Stimulated activated CD8-positive, alpha-beta memory T cell treated with anti-CD3 and anti-CD28 coated beads, Interleukin-15, amount 100 ng/mL, for 48 hours (primary cell): ENCODE measurements at places on chromosomes 7 and 10.

GRCh38 chr10:11551916-11552602 is 59.4 kb downstream of the USP6NL start:
- DNase-seq: no peak

DNA sequence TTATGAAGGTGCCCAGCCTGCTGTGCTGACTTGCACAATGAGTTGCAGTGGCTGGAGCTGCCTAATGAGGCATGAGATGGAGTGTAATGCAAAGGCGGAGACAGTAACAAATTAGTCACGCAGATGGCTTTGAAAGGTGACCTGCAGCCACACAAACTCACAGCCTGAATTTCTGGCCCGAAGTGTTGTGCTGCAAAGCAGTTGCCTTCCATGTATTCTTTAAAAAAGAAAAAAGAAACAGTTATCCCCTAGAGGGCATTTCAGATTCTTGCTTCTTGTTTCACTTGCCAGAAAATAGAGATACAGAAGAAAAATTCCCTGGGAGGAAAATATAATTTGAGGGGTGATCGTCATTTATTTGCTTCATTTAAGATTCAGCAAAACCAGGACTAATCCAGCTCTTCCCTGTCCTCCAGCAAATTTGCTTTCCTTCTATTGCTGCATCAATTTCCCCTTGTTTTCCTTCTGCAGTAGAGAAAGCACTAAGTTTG is 239.9 kb downstream of the ADRA2A start:
- DNase-seq: no peak

DNA sequence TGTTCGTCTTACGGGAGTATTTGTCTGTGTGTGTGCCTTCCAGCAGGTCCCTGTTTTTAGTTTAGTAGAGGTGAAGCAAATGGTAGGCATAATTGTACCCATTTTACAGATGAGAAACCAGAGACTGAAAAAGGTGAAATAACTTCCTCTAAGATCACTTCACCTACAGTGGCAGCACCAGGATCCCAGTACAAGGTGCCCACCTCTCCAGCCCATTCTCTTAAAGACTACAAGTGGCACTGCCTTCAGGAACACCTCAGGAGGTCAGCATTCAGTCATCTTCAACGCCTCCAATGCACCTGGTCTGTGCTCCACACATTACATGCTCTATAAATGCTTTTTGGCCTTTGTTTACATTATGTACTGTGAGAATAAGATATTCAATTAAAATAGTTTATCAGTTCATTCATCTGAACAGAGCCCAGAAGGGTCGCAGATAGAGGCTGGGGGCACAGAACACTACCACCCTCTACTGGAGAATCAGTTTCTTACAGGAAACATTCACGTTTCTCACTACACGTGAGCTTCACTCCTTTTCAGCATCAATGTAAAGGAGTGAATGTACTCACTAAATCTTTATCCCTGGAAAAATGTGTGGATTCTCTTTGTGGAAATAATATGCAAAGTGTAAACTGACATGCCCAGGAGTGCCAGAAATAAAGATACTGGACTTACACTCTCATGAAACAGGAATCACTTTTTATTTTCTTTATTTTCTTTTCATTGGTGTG is 45.5 kb upstream of the ABLIM1 start:
- no peak for DNase-seq

DNA sequence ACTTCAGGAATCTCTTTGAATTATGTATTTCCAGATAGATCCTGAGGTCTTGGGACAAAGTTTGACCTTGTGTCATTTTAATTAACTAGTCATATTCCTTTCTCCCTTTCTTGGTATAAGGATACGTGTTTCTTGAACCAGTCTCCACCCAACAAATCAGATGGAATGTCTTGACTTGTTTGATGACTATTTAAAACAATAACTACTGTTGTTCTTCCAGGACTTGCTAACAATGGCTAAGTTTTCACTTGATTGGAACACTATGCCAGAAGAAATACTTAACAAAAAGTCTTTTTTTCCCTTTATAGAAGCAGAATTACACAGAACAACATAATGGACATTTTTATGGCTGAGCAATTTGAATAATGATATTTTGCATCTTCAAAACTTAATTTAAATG is 43.0 kb upstream of the WIPF3 start:
- no peak for DNase-seq

- DNase-seq: no peak
Observed at GRCh38 chr10:75304741-75305390, 69.1 kb upstream of the COMTD1 start.

GRCh38 chr7:79930604-79931003 is 204.0 kb upstream of the GNAI1 start:
- DNase-seq: no peak

DNA sequence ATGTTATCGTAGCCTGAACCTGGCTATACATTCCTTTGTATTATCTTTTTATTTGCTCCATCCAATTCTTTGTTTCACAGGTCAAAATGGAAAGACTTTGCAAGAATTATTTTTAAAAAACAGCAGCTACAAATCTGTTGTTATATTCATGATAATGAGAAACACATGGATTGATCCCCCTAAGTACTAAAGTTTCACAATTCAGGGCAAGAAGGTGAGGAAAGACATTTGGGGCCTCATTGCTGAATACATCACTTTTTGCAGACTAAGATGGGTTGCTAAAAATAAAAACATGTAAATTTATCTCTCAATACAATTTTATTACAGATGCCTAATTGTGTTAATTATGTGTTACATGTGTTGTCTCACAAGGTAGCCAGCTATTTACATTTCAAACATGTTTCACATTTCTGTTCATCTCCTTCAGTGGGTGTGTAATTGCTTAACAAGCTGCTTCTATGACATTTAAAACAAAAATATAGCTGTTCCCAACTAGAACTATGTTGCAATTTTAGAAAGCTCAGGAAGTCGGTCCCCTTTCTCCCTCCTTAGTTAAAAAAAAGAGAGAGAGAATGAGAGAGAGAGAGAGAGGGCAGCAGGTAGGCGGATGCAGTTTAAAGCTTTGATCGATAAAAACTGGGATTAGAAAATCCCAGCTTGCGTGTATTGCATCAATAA is 606.3 kb upstream of the FZD8 start:
- DNase-seq: no peak

- DNase-seq: no peak
Observed at GRCh38 chr10:36676321-36676720, 449.1 kb upstream of the ANKRD30A start.

DNA sequence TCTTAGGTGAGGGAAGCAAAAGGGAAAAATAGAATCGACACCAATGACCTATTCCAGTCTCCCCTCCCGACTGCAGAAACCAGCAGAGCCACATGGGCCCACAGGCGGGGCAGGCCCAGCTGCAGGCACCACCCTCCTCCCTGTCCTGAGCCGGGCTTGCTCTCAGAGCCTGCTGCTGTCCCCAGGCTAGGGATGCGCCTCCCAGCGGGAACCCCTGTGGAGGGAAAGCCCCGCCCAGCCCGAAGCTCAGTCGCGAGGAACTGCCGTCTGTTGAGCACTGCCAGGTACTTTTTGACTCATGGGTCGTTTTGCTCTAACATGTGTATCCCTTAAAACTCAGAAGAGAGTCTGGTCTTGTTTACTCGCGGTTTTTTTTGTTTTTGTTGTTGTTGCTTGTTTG is 124.5 kb upstream of the RET start:
- DNase-seq: no peak

DNA sequence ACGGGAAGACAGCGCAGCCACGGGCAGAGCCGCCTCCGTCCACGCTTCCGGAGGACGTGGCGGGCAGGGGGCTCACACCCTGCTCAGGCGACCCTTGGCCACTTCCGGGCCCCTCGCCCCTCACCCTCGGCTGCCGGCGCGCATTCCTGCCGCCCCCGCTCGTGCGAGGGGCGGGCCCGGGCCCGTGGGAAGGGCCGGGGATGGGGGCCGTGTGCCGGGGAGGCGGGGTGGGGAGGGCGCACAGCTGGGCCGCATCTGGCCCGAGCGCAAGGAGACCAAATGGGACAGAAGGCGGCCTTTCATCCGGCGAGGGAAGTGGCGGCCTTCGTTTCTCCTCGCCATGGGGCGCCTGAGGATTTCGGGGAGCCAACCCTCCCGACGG is 846 bp upstream of the LFNG start:
- no peak for DNase-seq

DNA sequence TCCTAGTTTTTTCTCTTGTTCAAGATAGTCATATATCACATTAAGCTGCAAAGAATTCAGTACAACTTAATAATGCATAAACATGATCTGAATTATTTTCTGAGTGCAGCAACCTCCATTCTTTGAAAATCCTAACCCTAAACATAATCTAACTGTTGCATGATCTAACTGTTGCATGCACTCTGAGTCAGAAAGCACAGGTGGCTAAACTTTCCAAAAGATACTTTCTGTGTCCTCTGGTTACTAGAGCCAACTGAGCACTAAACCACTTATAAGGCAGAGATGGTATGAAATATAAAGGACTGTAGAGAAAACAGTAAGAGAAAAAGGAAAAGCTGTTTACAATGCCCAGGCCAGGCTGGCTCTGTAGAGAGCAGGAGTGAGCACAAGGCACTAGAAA is 23.0 kb upstream of the FAM133B start:
- DNase-seq: no peak

- DNase-seq: no peak
Observed at GRCh38 chr7:106793015-106793975, 71.8 kb upstream of the PIK3CG start.

DNA sequence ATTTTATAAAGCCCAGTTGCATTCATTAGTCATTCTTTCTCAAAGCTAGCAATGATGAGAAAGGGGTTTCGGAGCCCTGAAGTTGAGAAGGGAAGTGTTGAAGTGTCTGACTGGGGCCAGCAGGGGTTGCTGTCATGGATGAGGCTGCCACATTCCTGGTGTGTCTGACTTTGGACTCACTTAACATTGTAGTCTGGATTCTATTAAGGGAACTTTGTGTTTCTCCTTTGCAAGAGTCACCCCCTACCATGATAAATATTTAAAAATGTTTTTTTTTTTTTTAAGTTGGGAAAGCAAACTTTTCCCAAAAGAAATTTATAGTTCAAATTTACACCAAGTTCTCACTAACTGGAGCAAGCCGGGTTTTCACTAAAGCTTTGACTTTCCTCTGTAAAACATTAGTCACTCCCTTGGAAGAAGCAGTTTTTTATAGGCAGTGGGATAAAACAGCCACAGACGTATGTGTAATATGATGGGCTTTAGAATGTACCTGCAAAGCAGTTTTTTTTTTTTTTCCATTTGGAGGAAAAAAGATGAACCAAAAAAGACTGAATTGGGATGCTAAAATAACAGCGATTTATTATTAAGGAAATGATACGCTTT is 243.6 kb downstream of the TWIST1 start:
- no peak for DNase-seq

DNA sequence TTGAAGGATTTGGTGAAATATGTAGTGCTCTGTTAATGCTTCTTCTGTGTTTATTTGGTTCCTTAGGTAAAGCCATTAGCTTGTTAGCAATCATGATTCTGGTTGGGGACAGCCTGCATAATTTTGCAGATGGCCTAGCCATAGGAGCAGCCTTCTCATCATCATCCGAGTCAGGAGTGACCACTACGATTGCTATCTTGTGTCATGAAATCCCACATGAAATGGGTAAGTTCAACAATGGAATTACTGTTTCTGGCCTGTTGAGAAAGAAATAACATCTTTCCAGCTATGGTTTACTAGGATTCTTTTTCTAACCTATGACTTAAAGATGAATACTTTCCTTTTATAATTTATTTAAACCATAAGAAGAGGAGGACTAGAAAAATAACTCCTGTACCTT is 48.9 kb downstream of the SLC39A12 start:
- no peak for DNase-seq

GRCh38 chr7:101968720-101969466 is 151.5 kb downstream of the CUX1 start:
- DNase-seq: no peak

DNA sequence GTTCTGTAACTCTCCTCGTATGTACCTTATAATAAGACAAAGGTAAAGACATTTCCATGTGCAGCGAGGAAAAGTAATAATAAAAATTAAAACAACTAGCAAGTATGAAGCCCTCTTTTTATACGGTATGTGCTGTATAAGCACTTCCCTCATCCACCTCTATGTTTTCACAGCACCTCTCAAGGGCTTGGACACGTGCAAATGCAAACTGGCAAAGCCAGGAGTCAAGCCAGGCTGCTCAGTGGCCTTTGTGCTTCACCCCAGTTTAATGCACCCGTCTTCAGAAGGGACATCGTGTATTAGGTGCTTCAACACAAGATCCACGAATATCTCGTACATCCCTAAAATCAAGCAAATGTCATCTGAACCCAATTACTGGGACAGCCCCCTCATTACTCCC is 1.3 kb upstream of the DGKI start:
- DNase-seq: no peak

- DNase-seq: no peak
Observed at GRCh38 chr7:145293754-145294153, 457.9 kb upstream of the TPK1 start.

DNA sequence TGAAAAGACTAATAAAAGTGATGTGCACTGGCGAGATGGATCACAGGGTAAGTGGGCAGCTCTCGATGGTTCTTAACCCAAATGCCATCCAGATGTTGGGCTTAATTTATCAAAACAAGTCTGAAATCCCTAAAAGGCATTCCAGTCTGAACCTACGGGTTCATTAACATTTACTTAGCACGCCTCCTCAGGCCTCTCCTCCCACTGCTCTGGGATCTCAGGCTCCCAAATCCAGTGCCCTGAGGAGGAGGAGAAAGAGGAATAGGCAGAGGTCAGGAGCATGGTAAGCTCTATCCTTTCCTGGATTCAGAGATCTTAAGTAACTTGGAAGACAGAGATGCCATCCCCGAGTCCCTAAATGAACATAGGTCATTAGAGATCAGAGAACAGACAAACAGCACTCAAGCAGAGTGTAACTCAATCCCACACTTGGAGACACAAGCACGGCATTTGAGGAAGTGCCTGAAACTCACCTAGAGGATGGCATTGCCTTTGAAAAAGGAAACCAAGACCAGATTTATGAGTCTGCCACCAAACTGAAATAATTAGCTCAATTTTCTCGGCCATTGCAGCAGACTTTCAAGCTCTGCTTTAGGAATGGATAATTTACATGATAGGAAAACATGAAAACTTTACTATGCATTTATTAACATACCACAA is 140.9 kb downstream of the CXCL12 start:
- no peak for DNase-seq

DNA sequence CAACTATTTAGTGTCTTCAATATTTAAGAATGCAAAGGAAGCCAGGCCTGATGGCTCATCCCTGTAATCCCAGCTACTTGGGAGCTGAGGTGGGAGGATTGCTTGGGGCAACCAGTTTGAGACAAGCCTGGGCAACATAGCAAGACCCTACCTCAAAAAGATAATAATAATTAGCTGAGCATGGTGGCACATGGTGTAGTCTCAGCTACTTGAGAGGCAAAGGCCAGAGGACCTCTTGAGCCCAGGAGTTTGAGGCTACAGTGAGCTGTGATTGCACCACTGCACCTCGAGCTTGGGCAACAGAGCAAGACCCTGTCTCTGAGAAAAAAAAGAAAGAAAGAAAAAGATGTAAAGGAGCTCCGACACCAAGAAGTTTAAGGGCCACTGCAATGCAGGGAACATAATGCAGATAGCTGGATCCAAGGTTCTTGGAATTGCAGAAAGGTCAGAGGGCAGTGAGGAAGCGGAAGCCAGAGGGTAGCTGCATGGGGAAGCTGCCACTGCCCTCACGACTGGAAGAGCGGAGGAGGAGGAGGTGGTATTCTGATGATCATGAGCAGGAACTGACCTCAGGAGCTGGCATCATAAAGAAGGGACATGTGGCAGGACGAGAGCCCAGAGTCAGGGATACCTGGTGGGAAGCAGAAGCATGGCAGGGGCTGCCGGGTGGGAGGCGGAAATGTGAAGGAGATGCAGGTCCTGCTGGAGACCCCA is 60.2 kb upstream of the PODXL start:
- no peak for DNase-seq
